ENCODE measurements at places on chromosomes 12 and 14.
A peak's percentile ranks its signal among the peaks of the same experiment; 100 is the strongest.

GRCh38 chr12:7859552-7859951 is 13.2 kb downstream of the SLC2A14 start:
- no peak for DNase-seq

GRCh38 chr14:55356913-55357312 is 54.7 kb downstream of the ATG14 start:
- no peak for DNase-seq

DNA sequence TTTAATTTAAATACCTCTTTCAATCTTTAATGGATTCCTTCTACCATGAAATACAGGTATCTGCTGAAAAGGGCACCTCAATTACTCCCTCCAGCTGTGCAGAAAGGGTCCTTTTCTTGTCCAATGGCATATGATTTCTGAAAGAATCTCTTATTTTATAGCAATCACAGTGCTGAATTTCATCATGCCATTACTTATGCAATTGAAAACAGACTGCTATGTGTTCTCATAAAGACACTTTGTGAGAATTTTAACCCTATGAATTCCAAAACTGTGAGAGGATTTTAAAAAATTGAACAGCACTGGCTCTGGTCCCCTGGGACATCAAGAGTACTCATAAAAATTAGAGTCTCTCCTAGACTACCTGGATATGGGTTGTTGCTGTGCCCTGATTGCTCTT is 45.9 kb upstream of the CNOT2 start:
- peak; percentile 81 for DNase-seq

- DNase-seq = no peak
Observed at GRCh38 chr12:48334808-48335207, 15.9 kb downstream of the ZNF641 start.

DNA sequence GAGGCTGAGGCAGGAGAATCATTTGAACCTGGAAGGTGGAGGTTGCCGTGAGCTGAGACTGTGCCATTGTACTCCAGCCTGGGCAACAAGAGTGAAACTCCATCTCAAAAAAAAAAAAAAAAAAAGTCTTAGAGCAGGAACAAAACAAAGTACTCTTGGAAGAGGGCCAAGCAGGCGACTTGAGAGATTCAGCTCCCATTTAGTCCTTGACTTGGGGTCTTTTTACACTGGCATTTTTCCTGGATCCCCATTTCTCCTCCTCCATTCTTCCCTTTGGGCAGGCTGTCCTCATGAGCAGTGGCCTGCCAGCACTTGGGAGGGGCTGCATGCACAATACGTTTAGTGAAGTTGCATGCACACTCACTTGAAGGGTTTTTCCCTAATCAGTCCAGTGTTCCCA is 72.9 kb downstream of the C14orf132 start:
- peak; percentile 59 for DNase-seq

- peak; percentile 30 for DNase-seq
Observed at GRCh38 chr12:114662512-114663177, 21.3 kb downstream of the TBX3 start.

DNA sequence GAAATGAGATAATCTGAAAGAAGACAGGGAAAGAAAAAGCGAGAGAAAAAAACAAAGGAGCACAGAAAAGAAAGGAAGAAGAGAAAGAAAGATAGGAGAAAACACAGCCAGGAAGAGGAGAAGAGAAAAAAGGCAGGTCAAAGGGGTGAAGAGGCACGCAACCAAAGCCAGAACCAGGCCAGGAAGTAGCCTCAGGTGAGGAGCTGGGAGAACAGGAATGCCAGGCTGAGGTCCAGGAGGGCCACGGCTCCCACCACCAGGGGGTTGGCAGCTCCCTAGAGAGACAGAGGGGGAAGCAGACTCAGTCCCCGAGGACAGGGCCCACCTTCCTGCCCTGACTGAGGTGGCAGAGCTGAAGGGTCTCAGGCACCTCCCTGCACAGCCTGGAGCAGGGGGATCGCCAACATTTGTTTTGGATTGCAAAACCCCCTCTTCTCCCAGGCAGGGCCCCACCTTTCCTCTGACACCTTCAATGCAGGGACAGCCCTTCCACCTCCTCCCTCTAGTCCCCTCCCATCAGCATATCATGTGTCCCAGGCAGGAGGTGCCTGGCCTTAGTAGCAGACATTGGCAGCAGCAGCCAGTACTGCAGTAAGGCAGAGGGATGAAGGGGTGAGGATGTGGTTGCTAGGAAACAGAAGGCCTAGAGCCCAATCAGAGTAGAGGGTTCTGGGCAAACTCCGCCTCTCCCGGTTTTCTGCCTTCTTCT is 2.0 kb upstream of the AP1G2 start:
- peak; percentile 98 for DNase-seq

DNA sequence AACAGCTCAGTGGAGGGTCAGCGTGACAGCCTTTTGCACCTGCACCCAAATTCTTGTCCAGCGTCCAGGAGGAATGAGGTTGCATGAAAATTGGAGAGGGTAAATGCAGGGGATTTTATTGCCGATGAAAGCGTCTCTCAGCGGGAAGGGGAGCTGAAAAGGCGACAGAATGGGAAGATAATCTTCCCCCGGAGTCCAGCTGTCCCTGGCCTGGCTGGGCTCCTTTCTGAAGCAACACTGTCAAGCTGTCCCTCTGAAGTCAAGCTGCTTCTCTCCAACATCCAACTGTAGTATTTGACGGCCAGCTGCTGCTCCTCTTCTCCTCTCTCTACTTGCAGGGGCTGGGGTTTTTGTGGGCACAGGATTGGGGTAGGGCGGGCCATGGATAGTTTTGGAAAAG is 32.7 kb downstream of the NOPCHAP1 start:
- DNase-seq = no peak

GRCh38 chr14:65261425-65261920 is 151.1 kb upstream of the FUT8 start:
- DNase-seq = no peak

DNA sequence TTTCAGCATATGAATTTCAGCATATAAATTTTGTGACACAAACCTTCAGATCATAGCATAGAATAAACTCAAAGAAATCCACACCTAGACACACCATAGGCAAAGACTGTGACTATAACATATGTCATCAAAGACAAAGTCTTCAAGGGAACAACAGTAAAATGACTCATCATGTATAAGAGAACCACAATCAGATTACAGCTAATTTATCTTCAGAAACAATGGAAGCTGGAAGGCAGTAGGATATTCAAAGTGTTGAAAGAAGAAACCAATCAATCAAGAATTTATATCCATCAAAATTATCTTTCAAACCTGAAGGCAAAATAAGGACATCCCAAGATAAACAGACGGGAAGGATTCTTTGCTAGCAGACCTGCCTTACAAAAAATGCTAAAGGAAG is 29.0 kb downstream of the DLK1 start:
- DNase-seq = peak; percentile 28

GRCh38 chr12:53975064-53975471 is 314 bp upstream of the HOTAIR start:
- peak; percentile 62 for DNase-seq

- no peak for DNase-seq
Observed at GRCh38 chr14:93330609-93331000, 2.2 kb downstream of the BTBD7 start.

Data from NCI-H2171 treated with DMSO at 0.1 percent for 48 hours (cell line).